ENCODE measurements at places on chromosomes 6 and 20.
A peak's percentile ranks its signal among the peaks of the same experiment; 100 is the strongest.

DNA sequence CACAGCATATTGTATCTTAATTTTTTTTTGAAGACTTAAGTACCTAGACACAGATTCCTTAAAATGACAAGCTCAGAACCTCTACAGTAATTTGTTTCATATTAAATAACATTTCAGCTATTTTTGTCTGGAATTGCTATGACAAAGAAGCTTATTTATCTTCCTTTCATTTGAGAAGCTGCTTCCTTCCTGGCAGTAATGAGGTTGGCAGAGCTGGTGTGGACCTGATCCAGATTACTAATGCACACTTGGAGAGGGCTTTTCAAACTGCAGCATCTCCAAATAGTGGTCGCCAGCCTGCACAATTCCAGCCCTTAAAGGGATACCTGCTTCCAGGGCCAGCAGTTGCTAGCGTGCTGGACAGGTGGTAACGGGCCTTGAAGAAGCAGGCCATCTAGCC lies 12.1 kb downstream of the PTCHD4 start:
- DNase-seq, result peak; percentile 19

GRCh38 chr6:15879371-15880261 lies 216.8 kb upstream of the DTNBP1 start:
- DNase-seq, result no peak

GRCh38 chr6:23532227-23532626 lies 593.8 kb upstream of the NRSN1 start:
- DNase-seq, result no peak

DNA sequence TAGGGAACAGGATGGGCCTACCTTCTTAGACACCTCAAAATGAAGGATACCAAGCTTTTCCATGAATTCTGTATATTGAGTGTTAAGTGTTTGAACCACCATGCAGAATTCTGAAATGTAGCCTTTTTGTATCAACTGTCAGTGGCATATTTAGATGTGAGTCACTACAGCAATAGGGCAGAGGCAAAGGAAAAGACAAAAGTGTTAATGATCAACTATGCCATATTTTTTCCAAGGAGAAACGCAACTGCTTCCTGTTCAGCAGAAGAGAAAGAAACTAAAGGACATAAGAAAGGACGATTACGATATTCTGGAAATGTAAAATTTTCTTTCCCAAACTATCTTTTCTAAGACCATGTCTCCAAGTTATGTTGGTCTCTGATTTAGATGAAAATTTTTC lies 104.6 kb upstream of the RSPO3 start:
- DNase-seq, result no peak

DNA sequence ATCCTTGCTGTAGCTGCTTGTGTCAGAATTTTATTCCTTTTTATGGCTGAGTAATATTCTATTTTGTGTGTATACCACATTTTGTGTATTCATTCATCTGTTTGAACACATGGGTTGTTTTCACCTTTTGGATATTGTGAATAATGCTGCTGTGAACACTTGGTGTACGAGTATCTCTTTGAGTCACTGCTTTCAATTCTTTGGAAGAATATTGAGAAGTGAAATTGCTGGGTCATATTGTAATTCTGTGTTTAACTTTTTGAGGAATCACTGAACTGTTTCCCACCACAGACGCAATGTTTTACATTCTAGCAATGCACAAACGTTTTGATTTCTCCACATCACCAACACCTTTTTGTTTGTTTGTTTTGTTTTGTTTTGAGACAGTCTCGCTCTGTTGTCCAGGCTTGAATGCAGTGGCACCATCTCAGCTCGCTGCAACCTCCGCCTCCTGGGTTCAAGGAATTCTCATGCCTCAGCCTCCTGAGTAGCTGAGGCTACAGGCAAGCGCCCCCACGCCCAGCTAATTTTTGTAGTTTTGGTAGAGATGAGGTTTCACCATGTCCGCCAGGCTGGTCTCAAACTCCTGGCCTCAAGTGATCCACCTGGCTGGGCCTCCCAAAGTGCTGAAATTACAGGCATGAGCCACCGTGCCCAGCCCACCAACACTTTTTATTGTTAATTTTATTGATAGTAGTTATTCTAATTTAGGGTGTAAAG lies 21.7 kb downstream of the CPXM1 start:
- no peak for DNase-seq

GRCh38 chr6:43496370-43497128 lies 13.6 kb downstream of the LRRC73 start:
- peak; percentile 78 for DNase-seq

GRCh38 chr20:41513829-41514228 lies 104.3 kb downstream of the CHD6 start:
- no peak for DNase-seq

- DNase-seq, result no peak
Observed at GRCh38 chr20:51732096-51732791, 35.9 kb downstream of the ATP9A start.

DNA sequence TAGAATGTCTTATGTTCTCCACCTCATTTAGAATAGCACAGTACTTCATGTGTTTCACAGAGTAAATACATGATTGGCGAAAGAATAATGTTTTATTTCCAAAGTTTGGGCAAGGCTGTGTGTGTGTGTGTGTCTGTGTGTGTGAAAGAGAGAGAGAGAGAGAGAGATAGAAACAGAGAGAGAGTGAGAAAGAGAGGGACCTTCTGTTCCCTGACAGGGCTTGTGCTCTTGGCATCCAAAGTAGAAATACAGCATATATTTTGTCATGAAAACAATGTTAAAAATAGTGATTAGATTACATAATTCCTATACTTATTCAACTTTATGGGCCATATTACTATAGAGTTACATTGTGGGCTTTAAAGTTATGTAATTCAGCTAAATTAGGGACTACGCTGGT lies 201.2 kb downstream of the KIF6 start:
- DNase-seq, result no peak

GRCh38 chr6:42787063-42787472 lies 5.2 kb downstream of the BICRAL start:
- DNase-seq, result no peak

DNA sequence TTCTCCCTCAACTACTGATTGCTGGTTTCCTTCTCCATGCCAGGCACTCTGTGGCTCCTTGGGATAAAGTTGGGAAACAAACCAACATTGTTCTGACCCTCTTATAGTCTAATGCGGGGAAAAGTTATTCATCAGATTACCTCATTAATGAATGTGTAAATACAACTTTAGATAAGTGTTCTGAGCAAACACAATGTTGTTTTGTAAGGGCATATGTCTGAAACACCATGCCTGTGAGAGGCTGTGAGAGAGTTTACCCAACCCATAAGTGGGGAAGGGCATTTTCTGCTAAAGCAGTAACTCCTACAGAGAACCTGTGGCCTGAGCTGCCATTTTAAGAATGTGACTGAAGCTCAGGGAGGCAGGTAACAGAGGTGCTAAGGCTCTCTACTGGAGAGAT lies 283.5 kb downstream of the KHDC1L start:
- no peak for DNase-seq

- DNase-seq, result no peak
Observed at GRCh38 chr20:63711085-63711645, 3.3 kb downstream of the ZGPAT start.

- DNase-seq, result no peak
Observed at GRCh38 chr6:88989215-88989614, 25.8 kb upstream of the RNGTT start.

DNA sequence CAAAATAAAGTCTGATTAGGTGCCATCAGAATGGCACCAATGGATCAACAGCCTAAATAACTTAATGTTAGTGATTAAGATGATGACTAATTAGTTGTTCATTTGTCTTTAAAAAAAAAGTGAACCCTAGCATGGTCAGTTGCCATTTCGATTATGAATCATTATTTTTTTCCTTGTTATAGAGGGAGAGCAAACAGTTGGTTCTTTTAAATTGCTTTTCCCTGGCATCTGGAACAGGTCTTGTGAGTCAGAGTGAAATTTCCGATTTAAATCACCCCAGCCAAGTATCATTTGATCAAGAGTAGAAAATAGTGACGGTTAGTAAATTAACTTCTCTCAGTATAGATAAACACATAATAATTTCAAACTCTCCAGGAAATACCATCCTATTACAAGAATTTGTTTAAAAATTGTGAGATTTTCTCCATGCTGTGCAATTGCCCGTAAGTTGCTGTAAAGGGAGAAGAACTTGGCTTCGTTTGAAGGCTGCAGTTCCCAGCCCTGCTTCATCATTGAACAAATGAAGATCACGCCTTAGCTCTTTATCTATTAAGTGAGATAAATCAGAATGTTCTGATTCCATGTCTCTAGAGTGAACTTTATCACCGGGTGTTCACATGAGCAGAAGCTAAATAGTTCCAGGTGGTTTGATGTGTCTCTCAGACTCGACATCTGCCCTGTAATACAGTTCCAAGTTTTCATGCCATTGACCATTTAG lies 741.3 kb downstream of the DOK5 start:
- no peak for DNase-seq

DNA sequence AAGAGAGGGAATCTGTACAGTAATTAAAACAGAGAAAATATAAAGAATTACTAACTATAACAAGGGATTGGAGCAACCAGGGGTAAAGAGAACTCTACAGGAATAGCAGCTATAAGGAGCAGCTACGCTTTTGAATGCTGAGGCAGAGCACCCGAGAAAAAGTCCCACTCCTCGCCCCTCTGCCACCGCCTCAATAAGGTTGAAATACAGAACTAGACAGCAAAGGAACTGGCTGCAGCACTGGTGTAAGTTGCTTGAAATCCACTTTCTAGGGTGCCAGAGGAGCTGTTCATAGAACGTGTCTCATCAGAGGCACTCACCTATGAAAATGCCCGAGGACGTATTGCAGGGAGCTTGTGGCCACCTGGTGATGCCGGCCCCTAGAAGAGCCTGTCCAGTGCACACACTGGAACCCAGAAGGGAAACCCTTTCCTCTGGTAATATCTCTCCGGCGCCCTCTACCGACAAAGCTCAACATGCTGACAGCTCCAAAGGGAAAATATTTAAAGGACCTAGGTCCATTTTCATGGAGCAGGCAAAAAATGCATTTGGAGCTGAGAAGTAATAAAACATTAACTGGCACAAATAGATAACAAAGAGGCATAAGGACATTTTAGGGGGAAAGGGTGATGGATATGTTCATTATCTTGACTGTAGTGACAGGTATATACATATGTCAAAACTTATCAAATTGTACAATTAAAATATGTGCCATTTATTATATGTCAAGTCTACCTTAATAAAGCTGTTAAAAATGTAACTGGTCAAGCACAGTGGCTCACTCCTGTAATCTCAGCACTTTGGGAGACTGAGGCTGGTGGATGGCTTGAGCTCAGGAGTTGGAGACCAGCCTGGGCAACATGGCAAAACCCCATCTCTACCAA lies 137.4 kb upstream of the HDAC2 start:
- peak; percentile 1 for DNase-seq

DNA sequence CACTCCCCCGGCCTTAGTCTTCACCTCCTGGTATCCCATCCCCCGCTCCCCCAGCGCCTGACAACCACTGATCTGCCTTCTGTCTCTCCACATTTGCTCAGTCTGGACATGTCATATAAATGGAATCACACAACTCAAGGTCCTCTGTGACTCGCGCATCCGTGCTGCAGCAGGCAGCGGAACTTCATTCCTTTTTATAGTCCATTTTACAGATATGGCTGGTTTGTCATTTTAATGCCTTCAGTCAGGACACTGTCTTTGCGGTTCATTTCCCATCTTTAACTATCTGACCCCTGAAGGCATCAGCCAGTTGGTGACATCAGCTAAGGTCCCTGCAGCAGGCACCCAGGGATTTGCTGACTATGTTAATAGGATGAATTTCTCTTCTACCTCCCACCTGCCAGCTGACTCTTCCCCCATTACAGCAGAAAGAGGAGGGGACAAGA lies 125.7 kb downstream of the ZMYND8 start:
- DNase-seq, result peak; percentile 36

DNA sequence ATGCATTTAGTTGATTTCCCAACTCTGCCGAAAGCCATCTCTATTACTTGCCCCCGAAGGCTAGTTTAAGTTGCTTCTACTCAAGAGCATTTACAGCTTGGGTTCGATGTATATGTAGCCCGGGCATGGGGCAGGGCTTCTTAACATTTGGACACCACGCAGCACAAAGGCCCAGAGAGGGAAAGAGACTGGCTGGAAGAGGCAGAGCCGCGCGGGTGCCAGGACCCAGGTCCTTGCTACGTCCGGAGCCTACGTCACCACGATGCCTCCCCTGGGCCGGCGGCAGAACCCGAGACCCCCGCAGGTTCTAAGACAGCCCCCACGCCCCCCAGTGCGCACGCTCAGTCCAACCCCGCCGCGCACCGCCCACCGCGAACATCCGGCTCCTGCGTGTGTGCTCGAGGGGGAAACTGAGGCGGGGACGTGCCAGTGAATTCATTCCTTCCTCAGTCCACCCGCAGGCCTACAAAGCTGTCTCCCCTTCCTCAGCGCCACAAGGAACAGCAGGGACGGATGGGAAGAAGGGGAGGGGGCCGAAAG lies 367 bp upstream of the PCIF1 start:
- peak; percentile 83 for DNase-seq

GRCh38 chr20:401682-402495 lies 6.2 kb upstream of the RBCK1 start:
- no peak for DNase-seq

GRCh38 chr20:10443936-10444335 lies 8.8 kb downstream of the SLX4IP start:
- DNase-seq, result no peak

DNA sequence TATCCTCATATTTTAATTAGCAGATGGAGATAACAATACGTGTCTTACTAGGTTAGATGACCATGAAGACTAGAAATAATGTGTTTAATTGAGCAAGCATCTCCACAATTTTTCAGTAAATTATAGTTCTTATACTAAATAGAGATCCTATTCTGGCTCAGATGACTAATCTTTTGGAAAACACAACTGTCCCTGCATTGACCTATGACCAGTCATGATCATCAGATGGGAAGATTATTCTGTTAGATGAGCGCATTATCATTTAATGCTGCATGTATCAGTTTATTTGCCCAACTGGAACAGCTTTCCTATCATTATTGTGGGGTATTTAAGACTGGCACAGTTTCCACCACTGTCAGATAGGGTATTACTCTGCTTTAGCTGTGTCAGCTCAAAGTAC lies 185.5 kb downstream of the MOXD1 start:
- no peak for DNase-seq

DNA sequence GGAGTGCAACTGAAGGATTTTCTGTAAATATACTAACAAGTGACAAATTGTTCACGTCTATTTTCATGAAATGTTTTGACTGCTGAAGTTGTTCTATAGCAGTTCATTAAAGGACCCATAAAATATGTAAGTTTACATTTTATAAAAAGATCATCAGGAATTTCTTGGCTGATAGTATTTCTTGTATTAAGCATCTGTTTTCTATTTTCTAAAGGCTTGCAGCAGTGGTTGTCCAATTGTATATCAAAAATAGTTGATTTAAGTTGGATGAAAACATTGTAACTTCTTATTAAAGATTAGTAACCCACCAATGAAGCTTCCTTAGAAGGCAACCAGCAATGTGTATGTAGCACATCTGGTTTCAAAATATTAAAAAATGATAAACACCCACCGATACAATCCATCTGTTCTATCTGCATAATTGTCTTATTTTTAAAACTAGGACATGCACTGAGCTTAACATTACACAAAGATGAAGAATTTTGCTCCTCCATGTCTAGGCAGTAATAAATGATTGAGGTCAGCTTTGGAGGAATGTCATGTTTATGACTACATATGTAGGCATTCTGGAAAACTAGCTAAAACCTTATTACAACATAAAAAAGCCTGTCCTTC lies 301.3 kb upstream of the TCF21 start:
- DNase-seq, result no peak

- no peak for DNase-seq
Observed at GRCh38 chr20:22763257-22763906, 179.0 kb upstream of the FOXA2 start.

GRCh38 chr6:166950443-166950821 lies 5.9 kb downstream of the RNASET2 start:
- no peak for DNase-seq

Data from cerebellum (tissue), 4 donors.